Naive thymus-derived CD4-positive, alpha-beta T cell (primary cell): ENCODE measurements at places on chromosomes 12 and 14. TPM values are rescaled to one million over a fixed set of nuclear protein-coding genes. Genes with fewer than 3 reads are reported as not detected.

The RPGRIP1 gene
- not detected in 2 replicates for total RNA-seq

The POTEM gene
- total RNA-seq: not detected

The CLMN gene
- total RNA-seq: 0.49 TPM

The ERC1 gene
- 60.6 TPM for total RNA-seq

The PLEKHD1 gene
- 0.13 TPM for total RNA-seq

The BCDIN3D gene
- 6.8 and 7.1 TPM in 2 replicates for total RNA-seq

The KCNA5 gene
- total RNA-seq: not detected

The CELA1 gene
- total RNA-seq: 2.1 TPM

The AQP6 gene
- not detected for total RNA-seq

The GLT8D2 gene
- total RNA-seq: not detected

The KLRC3 gene
- total RNA-seq: not detected in 2 replicates

The LMNTD1 gene
- total RNA-seq: not detected

The APOF gene
- not detected for total RNA-seq

The HCAR2 gene
- not detected for total RNA-seq

The MIS18BP1 gene
- 15.6 TPM for total RNA-seq
